ENCODE measurements at places on chromosomes 6 and 20.

DNA sequence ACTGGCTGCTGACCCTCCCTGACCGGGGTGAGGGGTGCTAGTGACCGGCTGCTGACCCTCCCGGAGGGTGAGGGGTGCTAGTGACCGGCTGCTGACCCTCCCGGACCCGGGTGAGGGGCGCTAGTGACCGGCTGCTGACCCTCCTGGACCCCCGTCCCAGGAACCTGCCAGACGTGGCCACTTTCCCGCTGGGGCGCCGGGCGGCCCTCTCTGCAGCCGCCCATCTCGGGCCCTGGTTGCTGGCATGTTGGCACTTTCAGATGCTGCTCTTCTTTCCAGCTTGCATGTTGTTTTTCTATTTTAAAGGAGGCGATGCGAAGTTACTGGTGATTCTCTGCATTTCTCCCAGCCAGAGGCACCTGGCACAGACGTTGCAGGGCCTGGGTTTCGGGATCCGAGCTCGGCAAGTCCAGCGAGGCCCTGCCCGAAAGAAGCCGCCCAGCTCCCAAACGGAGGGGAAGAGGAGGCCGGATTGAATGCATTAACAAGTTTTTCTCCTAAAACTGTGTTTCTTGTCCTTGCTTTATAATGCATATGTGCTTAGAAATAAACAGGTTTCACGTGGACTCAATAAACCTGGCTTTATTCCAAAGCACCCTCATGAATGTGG, 34.4 kb downstream of the FRMD1 start:
- DNase-seq: no peak

GRCh38 chr6:42610416-42610815, 46.6 kb downstream of the UBR2 start:
- no peak for DNase-seq

GRCh38 chr6:47235421-47235820, 74.3 kb downstream of the TNFRSF21 start:
- no peak for DNase-seq

DNA sequence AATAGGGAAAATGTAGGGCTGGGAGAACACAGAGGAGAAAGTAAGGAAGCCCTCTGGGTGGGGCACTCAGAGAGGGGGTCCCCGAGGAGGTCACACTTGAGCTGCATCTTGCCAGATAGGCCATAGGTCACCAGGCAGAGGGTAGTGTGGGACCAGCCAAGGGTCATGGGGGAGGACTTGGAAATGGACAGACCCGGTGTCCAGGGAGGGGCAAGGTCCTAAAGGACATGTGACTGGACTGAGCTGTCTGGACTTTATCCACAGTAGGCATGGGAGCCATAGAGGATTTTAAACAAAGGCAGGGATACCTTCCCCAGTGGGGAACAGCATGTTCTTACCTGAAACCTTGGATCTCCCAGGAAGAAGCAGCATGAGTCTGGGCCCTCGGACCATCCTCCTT, 266.7 kb downstream of the LRFN2 start:
- no peak for DNase-seq

DNA sequence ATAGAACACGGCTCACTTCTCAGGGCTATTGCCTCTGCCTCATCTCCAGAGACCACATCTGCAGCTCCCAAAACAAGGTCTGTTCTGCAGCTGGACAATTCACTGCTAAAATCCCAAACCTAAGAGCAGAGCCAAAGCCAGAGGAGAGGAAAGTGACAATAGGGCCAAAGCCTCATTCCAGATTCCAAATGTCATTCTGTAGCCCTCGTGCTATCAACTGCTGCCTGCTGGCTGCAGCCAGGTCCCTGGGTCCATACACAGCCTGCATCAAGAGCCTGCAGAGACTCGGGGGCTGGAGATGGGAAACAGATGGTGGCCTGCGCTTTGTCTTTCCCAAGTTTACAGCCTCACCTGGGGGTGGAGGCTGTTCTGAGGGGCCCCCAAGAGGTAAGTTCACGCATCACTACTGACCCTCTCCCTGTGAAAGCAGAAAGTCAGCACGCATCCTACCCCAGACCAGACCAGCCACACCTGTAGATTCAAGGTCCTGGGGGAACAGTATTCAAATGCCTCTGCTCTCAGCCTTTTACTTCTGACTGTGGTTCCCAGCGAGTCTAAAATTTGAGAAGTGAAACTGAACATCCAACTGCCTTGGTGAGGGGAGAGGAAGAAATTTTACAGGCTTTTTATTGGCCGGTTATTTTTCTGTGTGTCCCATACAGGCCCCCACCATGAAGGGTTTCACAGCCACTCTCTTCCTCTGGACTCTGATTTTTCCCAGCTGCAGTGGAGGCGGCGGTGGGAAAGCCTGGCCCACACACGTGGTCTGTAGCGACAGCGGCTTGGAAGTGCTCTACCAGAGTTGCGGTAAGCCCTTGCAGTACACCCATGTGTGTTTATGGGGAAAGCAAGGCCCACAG, at the start of gene LY86:
Gene LY86, plus strand, starts transcription at position 657 of the 860 bp plus-strand sequence. Its CDS starts 15 bp downstream, at position 672.
- DNase-seq: no peak

DNA sequence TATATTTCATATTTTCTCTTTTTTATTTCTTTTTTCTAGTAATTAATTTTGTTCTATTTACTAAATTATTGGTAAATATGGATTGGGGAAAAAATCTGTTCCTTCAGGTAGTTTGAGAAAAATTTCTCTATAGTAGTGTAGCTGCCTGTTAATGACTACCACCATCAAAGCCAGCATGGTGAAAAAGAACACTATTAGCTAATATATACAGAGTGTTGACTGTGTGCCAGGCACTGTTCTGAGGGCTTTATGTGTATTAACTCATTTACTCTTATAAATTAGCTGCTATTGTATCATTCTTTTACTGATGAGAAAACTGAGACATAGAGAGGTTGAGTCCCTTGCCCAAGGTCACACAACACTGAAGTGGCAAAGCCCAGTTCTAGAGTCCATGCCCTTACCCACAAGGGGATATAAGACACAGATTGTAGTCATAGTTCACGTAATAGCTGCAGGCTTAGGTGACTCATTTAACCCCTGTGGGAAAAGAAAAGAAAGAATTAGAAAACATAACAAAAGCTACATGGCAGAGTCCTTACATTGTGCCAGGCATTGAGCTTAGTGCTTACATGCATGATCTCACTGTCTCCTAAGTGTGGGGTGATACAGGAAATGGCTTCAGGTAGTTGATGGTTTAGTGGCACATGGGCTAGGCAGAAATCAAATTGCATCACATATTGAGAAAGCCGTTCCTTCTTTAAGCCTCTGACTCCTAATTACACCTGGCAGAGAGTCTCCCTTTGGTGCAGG, 12.2 kb upstream of the AKIRIN2 start:
- DNase-seq: no peak

DNA sequence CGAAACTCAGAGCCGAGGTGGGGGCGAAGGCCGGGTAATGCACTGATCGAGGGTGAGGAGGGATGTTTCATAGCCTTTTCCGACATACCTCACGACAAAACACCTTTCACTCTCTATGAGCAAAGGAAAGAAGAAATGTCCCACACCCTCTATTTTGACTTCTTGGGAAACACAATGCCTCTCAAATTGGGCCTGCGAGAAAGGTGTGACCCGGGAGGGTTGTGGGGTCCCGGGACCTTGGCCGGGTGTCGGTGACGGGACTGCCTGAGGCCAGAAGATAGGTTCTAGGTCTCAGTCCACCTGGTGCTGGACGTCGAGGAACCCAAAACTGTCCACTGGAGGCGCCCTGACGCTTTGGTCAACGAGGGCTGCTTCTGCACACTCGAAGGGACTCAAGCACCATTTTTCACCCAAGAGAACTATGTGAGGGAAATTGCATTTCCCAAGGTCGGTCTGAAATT, 41.1 kb upstream of the OSTM1 start:
- no peak for DNase-seq

DNA sequence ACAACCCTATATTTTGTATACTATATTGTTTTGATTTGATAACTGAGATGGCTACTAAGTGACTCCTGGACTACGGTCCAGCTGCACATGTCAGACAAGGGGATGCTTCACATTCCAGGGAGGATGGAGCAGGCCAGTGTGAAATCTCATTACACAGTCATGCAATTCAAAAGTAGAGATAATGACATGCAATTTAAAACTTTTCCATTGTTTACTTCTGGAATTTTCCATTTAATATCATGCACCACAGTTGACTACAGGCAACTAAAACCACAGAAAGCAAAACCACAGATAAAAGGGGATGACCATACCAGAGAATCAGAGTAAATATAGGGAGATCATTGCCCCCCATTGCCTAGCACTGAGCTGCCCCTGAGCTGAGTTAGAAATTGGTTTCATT, 366.4 kb downstream of the BTBD9 start:
- no peak for DNase-seq

GRCh38 chr20:62370807-62371587, 3.9 kb upstream of the LAMA5 start:
- DNase-seq: no peak

GRCh38 chr6:133835901-133836300, 53.0 kb upstream of the TCF21 start:
- DNase-seq: no peak

GRCh38 chr6:20900389-20901160, 366.3 kb downstream of the CDKAL1 start:
- no peak for DNase-seq

DNA sequence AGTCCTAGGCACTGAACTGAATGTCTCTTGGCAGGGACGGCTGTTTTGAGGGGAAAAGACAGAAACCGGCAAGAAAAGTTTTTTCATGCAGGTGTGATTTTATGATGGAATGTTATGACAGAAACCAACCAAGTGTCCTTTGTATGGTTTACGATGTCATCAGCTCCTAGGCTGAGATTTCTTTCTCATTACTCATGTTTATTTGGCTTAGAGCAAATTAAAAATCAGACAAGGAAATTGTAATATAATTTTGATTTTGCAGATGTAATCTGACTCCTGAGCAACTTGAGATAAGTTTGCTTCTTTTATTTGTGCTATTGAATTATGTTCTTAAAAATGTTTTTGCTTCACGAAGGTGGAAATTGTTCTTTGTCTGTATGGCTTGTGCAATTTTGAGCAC, 58.8 kb upstream of the MAP3K7 start:
- no peak for DNase-seq

DNA sequence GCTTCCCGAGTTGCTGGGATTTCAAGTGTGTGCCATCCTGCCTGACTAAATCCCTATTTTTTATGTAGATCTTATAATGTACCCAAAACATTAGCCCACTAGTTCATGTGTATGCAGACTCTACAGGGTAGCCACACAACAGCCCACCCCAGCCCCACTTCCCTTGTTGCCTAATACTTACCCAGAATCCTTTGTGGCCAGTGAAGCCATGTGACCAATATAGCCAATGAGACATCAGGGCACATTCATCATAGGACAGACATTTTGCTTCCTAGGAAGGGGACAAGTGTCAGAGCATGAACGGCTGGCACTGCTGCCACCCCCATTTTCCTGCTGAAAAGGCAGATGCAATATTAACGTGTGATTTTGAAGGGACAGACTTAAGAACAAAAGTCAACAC, 36.0 kb upstream of the TCP11 start:
- DNase-seq: no peak

DNA sequence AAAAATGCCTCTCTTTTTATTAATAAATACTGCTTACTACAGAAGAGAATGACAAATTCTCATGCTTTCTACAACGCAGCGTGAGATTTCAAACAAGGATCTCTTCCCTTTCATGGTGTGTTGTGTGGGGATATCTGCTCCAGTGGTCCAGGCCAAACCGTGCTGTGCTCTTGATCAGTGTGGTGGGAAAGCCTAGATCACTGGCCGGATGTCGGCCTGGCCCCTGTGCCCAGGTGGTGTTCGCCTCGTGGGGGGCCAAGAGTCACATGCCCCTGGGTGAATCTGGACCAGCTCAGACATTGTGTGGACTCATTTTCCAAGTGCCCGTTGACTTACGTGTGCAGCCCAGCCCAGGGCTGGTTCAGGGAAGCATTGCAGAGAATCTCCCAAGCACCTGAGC, 4.3 kb downstream of the CDH4 start:
- DNase-seq: no peak

GRCh38 chr20:16917636-16918035, 169.5 kb downstream of the OTOR start:
- no peak for DNase-seq

DNA sequence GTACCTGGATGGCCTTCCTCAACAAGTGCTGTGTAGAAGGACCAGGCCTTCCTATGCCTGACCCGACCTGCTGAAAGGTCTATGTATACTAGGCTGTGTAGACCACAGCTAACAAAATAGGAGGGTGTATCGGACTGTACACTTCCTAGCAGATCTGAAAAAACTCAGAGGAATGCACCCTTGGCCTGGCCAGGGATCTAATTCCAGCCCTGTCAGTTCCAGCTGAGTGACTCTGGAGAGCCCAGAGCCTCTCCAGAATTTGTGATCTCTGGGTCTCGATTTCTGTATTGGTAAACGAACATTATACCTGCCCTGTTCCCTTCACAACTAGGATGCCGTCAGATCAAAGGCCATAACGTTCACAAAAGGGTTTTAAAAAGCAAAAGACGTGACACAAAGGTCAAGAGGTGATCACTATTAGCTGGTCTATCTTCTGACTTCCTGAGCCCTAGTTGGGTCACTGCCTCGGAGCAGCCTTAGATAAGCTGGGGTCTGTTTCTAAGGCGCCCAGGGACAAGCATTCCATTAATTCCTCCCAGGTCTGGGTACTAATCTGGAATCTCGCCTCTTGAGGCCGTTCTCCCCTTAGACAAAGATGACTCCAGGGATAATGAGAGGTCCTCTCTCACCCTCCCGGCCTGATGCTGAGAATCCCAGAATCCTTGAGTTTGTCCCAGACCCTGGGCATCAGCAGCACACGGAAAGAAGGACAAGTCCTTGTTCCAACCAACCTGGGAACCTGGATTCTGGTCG, 13.9 kb downstream of the MTCH1 start:
- DNase-seq: no peak

DNA sequence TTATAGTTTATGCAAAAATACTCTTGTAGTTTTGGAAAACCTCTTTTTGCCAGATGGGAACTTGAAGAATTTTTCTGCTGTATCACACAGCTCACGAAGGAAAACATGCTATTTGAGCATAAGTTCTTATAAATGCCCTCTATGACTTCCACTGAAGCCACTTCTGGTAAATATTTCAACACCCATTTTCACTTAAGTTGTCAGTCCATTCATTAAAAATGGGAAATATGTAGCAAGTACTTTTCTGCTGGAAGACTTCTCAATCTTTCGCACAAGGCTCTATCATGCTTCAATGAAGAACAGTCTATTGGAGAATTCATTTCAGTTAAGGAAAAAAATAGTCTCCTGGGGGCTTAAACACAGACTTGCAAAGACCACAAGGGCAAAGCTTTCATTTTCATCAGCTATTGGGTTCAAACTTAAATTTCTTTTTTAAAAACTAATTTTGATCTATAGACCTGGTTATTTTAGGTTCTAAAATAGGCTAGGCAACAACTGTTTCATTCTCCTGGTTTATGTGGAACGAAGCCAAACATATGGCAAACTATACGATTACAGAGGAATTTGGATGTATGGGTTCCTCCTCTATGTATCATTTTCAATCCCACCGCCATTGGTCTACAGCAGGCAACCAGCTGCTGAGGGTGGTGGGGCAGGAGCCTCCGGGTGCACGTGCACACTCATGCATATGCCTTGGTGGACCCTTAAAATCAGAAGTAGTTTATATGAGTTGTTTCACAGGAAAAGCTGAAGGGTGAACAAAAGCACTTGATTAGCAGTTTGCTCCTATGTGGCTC, 38.7 kb downstream of the LAMA4 start:
- DNase-seq: no peak

Measured in NCI-H1417 treated with DMSO at 0.1 percent for 48 hours (cell line).